ENCODE measurements at places on chromosomes 16 and 17. TPM values are rescaled to one million over a fixed set of nuclear protein-coding genes. Genes with fewer than 3 reads are reported as not detected.

ATP1B2 gene
- 0.27 TPM for total RNA-seq

KRTAP4-5 gene
- not detected for total RNA-seq

MFAP4 gene
- 0.15 TPM for total RNA-seq

CCL7 gene
- 0.22 TPM for total RNA-seq

B4GALNT2 gene
- total RNA-seq = 0.38 TPM

LPO gene
- total RNA-seq = 0.07 TPM
